ENCODE measurements at places on chromosomes 1 and 21. TPM values are rescaled to one million over a fixed set of nuclear protein-coding genes. Genes with fewer than 3 reads are reported as not detected.
A peak's percentile ranks its signal among the peaks of the same experiment; 100 is the strongest.

DNA sequence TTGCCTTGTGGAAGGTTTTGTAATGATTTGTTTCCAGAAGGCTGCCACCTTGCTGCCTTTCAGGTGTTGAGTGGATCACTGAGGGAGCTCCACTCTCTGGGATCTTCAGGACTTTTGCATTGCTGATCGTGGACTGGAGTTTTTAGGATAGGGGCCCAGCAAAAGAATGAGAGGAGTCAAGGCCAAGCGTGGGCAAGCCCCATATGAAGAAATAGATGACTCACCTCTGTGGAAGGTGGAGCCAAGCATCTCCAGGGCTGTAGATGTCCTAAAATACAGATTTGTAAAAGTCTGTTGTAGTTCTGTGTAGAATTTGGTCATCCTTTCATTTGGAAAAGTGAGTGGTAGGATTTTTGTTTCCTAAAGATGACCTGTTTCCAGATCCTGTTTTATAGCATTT is 67.0 kb downstream of the ST3GAL3 start:
- DNase-seq, result no peak

GRCh38 chr1:41842326-41842725 is 76.4 kb downstream of the HIVEP3 start:
- no peak for DNase-seq

DNA sequence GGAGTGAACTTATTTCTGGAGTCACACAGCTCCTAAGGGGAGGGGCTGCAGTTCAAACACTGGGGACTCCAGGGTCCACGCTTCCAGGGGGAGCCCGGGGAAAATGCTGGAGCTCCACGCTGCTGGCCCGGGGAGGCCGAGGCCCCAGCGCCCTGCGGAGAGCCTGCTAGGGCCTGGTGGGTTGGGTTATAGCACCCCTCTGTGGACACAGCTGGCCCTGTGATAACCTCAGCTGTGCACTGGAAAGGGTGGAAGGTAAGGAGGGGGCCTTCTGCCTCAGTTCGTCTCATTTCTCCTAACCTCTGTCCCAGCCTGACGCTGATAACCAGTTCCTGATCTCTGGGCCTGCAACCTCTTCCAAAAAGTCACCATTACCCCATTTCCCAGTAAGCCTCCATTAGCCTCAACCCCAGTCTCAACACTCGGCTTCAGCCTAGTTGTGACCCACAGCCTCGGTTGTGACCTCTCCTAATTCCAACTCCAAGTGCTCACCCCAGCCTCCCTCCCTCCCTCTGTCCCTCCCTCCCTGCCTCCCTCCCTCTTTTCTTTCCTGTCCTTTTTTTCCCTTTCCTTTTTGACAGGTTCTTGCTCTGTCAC is 7.1 kb downstream of the NBL1 start:
- no peak for DNase-seq

- no peak for DNase-seq
These were observed 8.2 kb downstream of the SIM2 start for GRCh38 chr21:36706951-36707762.

- no peak for DNase-seq
These were observed 38.9 kb downstream of the DR1 start for GRCh38 chr1:93384656-93385055.

- no peak for DNase-seq
These were observed at the start of gene CAPN8 for GRCh38 chr1:223665592-223666312. Gene CAPN8 (minus strand): TSS chr1:223665701. CDS start chr1:223665646, 55 bp downstream.

Gene KRTAP12-1
- total RNA-seq, result not detected

DNA sequence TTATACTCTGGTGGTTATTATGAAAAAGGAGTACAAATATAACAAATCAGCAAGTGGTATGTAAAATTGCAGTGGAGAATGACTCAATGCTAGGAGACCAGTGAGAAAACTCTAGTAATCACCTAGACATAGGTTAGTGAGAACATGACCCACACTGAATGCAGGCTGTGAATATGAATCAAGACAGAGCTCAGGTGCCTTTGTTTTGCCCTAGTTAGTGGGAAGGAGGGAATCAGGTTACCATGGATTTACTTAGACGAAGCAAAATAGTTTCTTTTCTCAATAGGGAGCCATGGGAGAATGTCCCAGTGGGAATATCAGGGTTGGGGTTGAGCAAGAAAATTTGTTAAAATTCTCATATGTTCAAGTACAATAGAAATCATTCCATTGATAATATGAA is 10.6 kb upstream of the GCLM start:
- DNase-seq, result no peak

GRCh38 chr21:20283836-20284235 is 714.4 kb upstream of the NCAM2 start:
- DNase-seq, result no peak

GRCh38 chr1:226661965-226662364 is 77.1 kb downstream of the ITPKB start:
- DNase-seq, result no peak

Gene TMEM81
- total RNA-seq, result 1.4 TPM

GRCh38 chr1:32920833-32921232 is 19.6 kb upstream of the TMEM54 start:
- no peak for DNase-seq

Gene SLC9C2
- not detected for total RNA-seq

- no peak for DNase-seq
These were observed 250.0 kb downstream of the FOXD2 start for GRCh38 chr1:47687631-47688460.

Gene ZSWIM5
- 6.2 TPM for total RNA-seq

GRCh38 chr1:106249810-106250209 is 806.7 kb upstream of the PRMT6 start:
- no peak for DNase-seq

DNA sequence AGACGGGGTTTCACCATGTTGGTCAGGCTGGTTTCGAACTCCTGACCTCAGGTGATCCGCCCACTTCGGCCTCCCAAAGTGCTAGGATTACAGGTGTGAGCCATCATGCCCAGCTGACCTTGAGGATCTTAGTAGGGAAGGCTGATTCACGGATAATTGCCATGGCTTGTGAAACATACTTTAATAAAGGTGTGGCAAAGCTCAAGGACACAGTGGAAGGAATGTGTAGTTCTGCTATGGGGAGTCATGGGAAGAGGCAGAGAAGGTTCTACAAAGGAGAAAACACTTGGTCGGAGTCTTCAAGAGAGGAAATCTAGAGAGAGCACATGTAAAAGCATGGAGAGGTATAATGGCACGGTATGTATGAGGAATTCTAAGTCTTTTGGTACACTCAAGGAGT is 12.7 kb upstream of the PTCH2 start:
- DNase-seq, result no peak

GRCh38 chr1:233294913-233295236 is 650 bp downstream of the PCNX2 start:
- no peak for DNase-seq

GRCh38 chr1:89911191-89911991 is 83.5 kb upstream of the ZNF326 start:
- DNase-seq, result no peak

GRCh38 chr21:23130308-23130707 is 2132.1 kb downstream of the NCAM2 start:
- no peak for DNase-seq

- no peak for DNase-seq
These were observed 40.2 kb upstream of the SIPA1L2 start for GRCh38 chr1:232669981-232670747.

DNA sequence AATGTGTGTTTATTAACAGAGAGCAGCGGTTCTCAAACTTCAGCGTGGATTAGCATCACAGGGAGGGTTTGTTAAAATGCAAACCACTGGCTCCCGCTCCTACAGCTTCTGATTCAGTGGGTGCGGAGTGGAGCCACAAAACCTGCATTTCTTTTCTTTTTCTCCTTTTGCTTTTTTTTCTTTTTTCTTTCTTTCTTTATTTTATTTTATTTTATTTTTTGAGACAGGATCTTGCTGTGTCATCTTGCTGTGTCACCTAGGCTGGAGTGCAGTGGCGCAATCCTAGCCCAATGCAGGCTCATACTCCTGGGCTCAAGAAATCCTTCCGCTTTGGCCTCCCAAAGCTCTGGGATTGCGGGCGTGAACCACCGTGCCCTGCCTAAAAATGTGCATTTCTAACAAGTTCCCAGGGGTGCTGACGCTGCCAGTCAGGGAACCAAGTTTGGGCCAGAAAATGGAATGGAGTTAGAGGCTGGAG is 20.9 kb upstream of the SLC1A7 start:
- DNase-seq, result peak; percentile 66

Gene FCER1A
- 0.45 TPM for total RNA-seq

- no peak for DNase-seq
These were observed 24.6 kb upstream of the FCRL3 start for GRCh38 chr1:157725221-157725577.

GRCh38 chr1:114745291-114745690 is 12.5 kb downstream of the CSDE1 start:
- DNase-seq, result no peak

- no peak for DNase-seq
These were observed 376.5 kb downstream of the ADGRL2 start for GRCh38 chr1:82177192-82177591.

DNA sequence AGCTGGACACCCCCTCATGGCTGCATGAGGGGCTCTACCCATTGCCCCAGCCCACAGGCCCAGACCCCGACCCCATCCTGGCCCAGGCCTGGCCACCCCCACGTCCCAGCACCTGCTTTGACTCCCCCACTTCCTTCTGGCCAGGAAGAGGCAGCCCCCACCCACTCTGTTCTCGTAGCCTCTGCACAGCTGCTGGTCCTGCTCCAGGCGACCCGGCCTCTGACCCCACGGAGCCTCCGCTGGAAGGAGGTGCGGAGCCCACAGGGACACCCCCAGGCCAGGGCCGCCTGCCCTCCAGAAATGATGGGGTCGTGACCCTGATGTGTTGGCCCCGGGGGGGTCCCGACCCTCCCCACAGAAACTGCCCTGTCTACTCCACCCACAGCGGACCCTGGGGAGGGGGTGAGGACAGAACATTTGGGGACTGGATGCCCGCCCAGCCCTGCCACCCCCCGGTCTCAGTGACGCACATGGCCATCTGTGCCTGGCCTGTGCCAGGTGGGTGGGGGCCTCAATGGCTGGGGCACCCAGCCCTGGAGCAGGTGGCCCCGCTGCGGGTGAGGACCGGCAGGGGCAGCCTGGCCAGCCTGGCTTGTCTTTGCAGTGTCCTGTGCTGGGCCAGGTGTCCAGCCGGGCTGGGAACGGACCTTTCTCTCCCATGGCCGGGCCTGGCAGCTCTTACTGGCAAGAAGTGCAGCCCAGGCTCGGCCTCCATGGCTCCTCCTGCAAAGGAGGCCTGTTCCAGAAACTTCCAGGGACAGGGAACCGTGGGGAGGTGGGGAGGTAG is 78.6 kb downstream of the MORN1 start:
- DNase-seq, result no peak

Gene KCNJ6
- under 0.01 TPM for total RNA-seq

GRCh38 chr1:8902765-8903164 is 24.3 kb upstream of the ENO1 start:
- DNase-seq, result no peak

Gene IFI44L
- total RNA-seq, result 6.5 TPM

- no peak for DNase-seq
These were observed 840.9 kb downstream of the LTN1 start for GRCh38 chr21:28151758-28152157.

DNA sequence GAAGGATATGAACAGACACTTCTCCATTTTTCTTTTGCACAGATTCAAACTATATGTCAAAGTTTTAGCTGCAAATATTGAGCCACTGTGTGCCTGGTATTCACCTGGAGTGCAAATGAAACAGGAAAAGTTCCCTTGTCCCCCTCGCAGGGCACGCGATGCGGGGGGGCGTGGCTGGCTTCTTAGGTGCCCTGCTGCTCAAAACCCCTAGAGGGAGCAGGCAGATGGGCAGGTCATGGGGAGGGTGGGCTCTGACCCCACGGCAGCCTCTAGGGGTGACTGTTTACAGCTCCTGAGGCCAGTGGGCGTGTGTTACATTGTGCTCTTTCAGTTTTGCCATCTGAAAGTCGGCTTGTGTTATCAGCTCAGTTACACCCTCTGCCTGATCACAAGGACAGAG is 931.2 kb upstream of the B3GALT2 start:
- DNase-seq, result no peak

DNA sequence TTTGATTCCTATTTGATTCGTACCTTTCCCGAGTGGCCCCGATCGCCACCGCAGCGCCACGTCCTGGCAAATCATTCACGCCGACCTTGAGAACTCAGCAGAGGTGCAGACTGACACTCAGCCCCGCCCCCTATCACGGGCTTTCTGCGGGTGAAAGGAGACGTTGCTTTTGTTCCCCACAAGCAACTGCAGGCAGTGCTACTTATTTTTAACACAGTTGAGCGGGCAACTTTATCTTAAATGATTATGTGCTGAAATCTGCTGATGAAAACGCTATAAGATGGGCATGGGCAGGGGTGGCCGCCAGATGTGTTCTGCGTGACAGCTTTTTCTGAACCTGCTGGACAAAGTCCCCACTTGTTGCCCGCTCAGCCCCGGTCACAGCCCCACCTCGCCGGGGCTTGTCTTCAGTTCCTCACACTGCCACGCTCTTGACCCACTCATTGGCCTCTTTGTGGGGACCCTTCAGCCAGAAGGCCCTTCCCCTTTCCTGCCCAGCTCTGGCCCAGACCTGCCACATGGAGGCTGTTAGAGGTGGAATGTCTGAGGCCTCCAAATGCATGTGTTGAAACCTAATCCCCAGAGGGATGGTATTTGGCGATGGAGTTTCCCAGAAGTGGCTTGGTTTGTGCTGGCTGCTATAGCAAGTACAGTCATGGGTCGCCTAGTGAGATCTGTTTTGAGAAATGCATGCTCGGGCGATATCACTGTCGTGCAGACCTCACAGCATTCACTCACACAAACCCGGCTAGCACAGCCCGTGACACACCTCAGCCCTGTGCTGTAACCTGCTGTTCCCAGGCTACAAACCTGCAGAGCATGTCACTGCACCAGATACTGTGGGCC is 15.7 kb upstream of the PDXK start:
- no peak for DNase-seq

DNA sequence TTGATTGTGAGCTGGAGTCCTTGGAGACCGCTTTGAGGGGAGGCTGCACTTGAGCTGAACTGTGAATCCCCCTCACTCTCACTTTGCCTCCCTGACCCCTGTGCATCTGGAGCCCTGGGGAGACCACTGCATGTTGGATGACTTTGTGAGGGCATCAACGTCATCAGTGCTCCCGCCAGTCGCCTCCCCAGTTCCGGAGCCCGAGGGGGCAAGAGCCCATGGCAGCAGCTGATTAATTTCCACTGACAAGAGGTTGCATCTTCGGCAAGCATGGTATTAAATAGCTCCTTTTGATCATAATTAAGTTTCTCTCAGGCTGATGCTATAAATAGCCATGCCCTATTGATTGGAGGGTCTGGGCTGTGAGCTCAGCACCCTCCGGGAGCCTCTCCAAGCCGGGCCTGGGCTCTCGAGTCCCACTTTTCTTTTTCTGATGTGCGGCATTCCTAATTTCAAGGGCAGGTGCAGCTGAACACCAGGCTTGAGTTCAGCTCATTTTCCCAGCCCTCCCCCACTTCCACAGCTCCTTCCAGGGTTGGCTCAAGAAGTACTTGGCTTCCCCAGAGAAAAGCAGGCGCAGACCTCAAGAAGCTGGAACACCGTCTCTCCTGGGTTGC is 33.2 kb downstream of the KCND3 start:
- DNase-seq, result no peak
